ENCODE measurements at places on chromosomes 5 and 9. TPM values are rescaled to one million over a fixed set of nuclear protein-coding genes. Genes with fewer than 3 reads are reported as not detected.

- peak; percentile 74 for DNase-seq
Observed at GRCh38 chr9:114538241-114538640, 33.0 kb upstream of the WHRN start.

The CA9 gene
- not detected for total RNA-seq

The ZNF462 gene
- total RNA-seq: not detected

The GRIN1 gene
- not detected for total RNA-seq

GRCh38 chr9:24652181-24652580, 106.5 kb upstream of the IZUMO3 start:
- DNase-seq: no peak

The FST gene
- total RNA-seq: not detected

GRCh38 chr5:103918668-103919367, 356.2 kb upstream of the NUDT12 start:
- DNase-seq: no peak
